RWPE2 (cell line): ENCODE measurements at places on chromosomes 1 and 21.
A peak's percentile ranks its signal among the peaks of the same experiment; 100 is the strongest.

DNA sequence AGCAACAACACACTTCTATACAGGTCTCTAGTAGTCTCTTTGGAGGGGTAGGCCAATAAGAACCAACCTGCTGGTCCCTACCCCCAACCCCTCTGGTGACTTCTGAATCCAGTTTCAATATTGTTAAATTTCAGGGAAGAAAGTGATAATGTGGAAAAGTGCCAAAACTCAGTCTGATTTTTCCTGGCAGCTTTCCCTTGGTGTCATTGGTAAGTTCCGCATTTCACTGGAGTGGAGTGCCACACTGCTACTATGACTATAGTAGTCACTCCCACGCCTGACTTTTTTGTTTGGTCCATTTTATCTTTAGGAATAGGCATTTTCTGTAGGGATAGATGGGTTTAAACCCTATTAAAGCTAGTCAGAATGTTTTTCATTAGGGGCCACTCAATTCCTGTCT lies 5.7 kb upstream of the ARID1A start:
- no peak for DNase-seq

GRCh38 chr1:160656737-160657136 lies 9.9 kb upstream of the SLAMF1 start:
- DNase-seq = no peak

DNA sequence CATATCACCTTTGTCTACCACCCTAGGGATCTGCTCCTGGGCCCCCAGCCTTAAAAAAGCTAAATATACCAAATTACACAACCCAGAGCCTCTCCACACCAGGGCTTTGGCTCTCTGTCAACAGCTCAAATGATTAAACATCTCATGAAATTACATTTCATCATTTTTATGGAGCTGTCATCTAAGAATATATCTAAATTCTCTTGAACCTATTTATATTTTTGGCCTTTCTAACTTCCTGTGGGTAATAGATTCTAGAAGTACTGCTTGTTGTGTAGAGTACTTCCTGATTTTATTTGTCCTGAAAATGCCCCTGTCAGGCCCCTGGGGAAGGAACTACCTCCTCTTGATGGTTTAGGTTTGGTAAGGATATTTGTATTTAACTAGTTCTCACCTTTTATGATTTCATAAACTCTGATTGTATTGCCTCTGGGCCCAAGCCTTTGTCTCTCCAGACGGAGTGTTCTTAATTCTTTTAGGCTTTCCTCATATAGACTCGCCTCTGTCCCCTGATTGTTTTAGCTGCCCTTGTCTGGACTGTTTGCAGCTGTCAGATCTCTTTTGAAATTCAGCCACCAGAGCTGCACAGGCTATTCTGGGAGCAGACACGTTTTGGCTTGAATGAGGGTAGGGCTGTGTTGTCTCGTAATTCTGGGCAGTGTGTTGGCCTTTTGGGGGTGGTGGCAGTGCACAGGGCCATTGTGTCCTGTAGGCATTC lies 16.6 kb downstream of the MYOG start:
- no peak for DNase-seq

DNA sequence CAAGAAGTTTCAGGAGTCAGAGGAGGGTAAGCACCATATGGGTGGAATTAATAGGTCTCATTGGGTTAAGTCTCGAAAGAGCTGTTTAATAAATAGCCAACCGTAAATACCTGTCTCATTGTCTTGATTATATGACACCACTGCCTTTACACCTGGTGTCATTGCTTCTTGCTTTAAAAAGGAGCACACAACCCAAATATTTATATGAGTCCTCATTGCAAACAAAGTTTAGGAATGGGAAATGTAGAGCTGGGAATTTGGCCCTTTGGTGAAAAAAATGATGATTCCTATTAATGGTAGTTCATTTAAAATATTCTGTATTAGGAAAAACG lies 2.1 kb downstream of the BACH1 start:
- DNase-seq = no peak

DNA sequence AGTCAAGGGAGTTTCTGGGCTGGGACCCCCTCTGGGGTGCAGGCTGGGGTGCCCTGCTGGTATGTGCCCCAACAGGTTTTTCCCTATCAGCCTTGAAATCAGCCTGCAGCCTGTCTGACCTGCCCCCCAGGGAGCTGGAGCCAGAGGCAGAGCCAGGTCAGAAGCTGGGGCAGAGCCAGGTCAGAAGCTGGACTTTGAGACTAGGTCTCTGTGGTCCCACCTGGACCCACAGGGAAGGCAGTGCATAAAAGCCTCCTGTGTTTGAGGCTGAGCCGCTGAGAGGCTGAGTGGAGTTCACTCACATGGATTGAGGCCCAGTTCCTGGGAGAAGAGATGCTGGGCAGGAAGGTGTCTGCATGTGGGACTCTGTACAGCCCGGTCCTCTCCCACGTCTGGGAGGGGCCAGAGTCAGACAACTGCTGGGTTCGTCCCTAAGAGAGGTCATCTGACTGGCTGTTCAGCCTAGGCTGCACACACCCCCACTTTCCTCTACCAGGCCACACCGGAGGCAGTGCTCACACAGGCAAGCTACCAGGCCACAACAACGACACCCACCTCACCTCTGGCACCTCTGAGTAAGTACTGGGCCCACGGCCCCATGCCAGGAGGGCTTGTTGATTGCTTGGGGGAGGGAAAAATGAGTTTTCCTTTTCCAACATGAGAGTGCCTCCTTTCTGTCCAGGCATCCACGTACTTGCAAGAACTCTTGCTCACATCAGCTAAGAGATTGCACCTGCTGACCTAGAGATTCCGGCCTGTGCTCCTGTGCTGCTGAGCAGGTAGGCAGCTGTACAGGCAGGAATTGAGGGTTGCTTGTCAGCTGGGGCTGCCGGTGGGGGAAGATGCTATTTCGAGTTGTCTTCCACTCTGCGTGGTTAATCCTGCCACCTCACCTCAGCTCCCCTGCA lies at the start of gene ANXA9:
Gene ANXA9 (plus strand): TSS at position 488 of the 908 bp plus-strand sequence. CDS start 814 bp downstream, outside the sequence.
- DNase-seq = no peak

DNA sequence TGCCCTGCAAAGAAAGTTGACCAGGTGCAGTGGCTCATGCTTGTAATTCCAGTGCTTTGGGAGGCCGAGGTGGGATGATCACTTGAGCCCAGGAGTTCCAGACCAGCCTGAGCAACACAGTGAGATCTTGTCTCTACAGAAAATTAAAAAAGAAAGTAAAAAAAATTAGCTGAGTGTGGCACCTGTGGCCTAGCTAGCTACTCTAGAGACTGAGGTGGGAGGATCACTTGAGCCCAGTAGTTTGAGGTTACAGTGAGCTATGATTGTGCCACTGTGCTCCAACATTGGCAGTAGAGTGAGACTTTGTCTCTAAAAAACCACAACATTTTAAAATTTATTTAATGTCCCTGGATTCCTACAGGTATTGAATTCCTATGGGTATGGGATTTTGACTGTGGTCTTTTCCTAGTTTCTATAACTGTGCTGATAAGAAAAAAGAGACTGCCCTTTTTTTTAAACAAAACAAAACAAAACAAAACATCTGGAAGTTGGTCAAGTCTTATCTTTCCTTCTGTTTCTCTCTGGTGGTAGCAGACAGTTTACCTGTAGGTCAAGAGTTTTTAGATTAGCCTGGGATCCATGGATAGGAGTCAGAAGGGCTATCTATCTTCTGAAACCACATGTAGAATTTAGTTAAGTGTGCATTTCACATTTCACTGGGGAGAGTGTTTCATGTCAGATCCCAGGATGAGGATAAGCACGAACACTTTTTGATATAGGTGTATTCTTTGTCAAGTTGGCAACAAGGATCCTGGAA lies 18.8 kb downstream of the UCK2 start:
- no peak for DNase-seq

- DNase-seq = no peak
These were observed 90.8 kb upstream of the SLC2A1 start for GRCh38 chr1:43049481-43049880.

- DNase-seq = no peak
These were observed 3.1 kb upstream of the ZNF697 start for GRCh38 chr1:119651133-119651532.

GRCh38 chr1:47688461-47689296 lies 250.8 kb downstream of the FOXD2 start:
- peak; percentile 19 for DNase-seq

GRCh38 chr21:25890001-25890400 lies 155.2 kb downstream of the GABPA start:
- DNase-seq = no peak

GRCh38 chr1:89295187-89295586 lies 22.5 kb upstream of the GBP5 start:
- no peak for DNase-seq

GRCh38 chr1:70675737-70676156 lies 264.7 kb downstream of the CTH start:
- no peak for DNase-seq

- DNase-seq = no peak
These were observed 29.8 kb upstream of the BMP8B start for GRCh38 chr1:39818482-39818881.

GRCh38 chr1:222918801-222919477 lies 104.1 kb downstream of the DISP1 start:
- no peak for DNase-seq

DNA sequence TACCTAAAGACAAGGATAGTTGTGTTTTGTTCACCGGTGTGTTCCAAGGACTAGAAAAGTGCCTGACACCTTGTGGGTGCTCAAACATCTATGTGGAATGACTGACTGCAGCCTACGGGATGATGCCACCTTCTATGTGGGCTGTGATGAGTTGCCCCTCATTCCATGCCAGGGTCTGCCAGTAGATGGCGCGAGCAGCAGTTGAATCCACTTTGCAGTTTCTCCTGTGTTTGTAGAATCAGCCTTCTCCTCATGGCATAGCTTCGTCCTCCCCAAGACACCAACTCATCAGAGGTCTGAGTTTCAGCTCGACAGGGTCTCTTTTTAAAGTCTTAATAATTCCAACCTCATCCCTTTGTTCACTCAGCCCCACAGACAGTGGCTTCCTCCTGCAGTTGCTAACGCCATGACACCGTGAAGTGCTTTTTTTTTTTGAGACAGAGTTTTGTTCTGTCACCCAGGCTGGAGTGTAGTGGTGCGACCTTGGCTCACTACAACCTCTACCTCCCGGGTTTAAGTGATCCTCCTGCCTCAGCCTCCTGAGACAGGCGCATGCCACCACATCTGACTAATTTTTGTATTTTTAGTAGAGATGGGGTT lies 133.7 kb downstream of the CAPN8 start:
- DNase-seq = no peak

DNA sequence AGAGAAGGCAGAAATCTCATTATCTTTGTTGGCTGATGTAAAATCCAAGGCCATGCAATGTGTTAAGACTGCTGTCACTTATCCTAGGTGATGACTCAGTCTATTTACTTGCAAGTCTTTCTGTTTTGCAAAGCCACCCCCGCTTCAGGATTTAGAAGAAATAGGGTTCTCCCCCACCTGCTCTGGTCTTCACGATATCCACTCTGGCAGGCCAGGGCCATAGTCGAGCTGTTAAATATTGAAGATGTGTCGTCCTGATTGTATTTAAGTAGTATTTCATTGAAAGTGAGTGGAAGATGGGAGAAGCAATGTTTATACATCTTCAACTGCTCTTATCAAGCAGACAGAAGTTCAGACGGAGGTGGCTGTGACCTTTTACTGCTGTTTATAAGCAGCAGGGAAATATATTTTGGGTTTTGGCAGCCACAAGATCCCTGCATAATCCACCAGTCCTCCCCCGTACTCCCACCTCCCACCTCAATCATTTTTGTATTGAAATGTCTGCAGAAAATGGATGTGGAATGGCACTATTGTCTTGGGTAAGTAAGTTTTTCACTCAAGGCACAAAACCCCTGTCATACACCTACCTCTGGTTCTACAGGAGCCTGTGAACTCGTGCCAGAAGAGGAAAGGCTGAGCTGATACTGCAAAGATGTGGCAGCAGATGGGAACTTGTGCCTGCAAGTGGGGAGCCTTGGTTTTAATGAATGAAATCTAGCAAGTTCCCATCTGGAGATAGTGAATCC lies 117.4 kb downstream of the MRPS6 start:
- DNase-seq = no peak

DNA sequence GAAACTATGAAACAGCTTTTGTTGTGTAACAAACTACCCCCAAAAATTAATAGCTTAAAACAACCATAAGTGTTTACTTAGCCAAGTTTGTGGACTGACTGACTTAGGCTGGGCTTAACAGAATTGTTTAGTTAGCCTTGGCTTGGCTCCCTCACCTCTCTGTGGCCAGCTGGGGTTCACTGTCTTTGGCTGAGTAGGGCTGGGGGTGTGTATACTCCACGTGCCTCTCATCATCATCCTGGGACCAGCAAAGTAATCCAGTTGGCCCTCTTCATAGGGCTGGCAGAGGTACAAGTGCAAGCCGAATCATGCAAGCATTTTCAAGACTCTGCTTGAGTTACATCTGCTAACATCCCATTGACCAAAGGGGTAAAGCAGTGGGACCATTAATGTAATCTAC lies 252.3 kb downstream of the BRINP2 start:
- no peak for DNase-seq

GRCh38 chr1:54973205-54973921 lies 7.1 kb upstream of the TMEM61 start:
- DNase-seq = no peak

DNA sequence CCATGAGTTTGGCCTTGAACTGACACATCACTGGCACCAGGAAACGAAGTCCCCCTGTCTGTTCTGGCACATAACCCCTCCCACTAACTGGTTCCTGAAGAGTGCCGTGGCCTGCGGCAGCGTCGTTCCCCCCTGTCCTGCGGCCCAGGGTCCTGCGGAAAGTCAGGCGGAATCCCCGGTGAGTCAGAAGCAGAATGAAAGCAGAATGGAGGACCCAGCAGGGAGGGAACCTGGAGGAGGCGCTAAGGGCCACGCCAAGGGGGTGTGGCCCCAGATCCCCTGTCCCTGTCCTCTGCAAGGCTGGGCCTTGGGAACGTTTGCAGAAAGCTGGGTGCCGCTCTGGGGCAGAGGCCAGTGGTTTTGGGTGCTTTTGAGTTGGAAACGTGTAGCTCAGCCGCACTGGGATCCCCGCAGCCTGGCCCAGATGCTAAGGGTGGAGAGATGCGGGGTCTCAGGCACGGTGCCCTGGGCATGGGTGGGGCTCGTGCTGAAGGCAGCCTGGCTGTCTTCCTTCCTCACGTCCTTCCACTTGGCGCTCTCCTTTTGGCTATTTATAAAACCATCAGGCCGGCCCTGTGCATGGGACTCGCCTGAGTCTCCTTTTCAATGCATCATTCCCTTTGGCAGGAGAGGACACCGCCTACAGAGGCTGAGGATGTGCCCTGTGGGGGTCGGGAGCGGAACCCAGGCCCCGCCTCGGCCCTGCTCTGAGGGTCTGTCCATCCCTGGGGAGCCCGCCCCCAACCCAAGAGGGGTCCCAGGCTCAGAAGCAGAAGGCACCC lies 36.2 kb downstream of the TP73 start:
- no peak for DNase-seq
